ENCODE measurements at places on chromosomes 1 and 21. TPM values are rescaled to one million over a fixed set of nuclear protein-coding genes. Genes with fewer than 3 reads are reported as not detected.

Gene CRYBG2
- 0.10 TPM for total RNA-seq

Gene IL20
- not detected for total RNA-seq

Gene FAAH
- 6.2 TPM for total RNA-seq

Gene OR10Z1
- total RNA-seq = 0.31 TPM

Gene GORAB
- 30.1 TPM for total RNA-seq

Gene ANGPTL1
- 0.10 TPM for total RNA-seq

All from mononuclear cell (primary cell).